Thoracic aorta (tissue), 2 donors: ENCODE measurements at places on chromosomes 12 and 14. TPM values are rescaled to one million over a fixed set of nuclear protein-coding genes. Genes with fewer than 3 reads are reported as not detected.

DNA sequence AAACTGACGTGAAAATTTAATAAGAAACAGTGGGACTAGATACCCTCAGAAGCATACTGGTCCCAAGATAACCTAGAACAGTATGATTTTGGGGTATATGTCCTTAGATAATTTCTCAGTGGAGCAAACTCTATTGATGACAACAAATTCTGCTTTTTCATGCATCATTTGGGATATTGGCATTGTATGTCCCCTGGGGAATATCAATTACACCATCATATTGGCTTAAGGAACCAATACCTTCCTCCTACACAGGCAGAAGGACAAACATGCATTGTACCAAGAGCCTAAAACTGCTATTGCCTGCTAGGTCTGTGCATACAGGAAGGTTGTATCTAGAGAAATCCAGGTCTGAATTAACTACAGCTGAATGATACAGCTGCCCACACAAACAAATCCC is 17.6 kb upstream of the CDH24 start:
- peaks cover 51% of the 10 kb centered on the region for H3K36me3 ChIP-seq
- DNase-seq = no peak
- no peak overlapping the region for H3K4me3 ChIP-seq
- H3K4me1 ChIP-seq = peaks cover 42% of the 10 kb centered on the region
- no peak overlapping the region for H3K27ac ChIP-seq

DNA sequence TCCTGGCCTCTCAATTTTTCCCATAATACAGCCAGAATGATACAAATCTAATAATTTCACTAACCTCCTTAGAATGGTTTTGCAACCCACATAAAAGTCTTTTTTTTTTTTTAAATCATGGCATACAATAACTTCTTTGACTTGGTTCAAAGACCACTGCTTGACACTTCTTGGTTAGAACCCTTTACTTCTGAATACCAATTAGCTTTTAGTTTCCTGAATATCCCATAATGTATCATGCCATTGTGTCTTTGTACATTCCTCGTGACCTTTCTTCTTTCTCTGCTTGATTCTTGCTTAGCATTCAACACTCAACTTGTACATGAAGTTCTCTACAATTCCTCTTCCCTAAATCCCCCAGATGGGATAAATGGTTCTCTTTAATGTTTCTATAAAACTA is 19.3 kb downstream of the KLHL28 start:
- H3K36me3 ChIP-seq = peaks cover 19% of the 10 kb centered on the region
- no peak overlapping the region for H3K27ac ChIP-seq
- H3K4me3 ChIP-seq = no peak overlapping the region
- no peaks in the 10 kb centered on the region for H3K27me3 ChIP-seq
- H3K4me1 ChIP-seq = no peaks in the 10 kb centered on the region

- DNase-seq = no peak
- no peaks in the 10 kb centered on the region for H3K4me1 ChIP-seq
- H3K36me3 ChIP-seq = no peaks in the 10 kb centered on the region
- H3K27me3 ChIP-seq = no peaks in the 10 kb centered on the region
- no peak overlapping the region for H3K27ac ChIP-seq
- H3K4me3 ChIP-seq = no peak overlapping the region
Measured at GRCh38 chr14:100988011-100988410, 84.5 kb upstream of the RTL1 start.

The DPPA3 gene
- total RNA-seq = not detected

The TMTC2 gene
- total RNA-seq = 2.8 TPM

The TRIM9 gene
- total RNA-seq = 2.1 TPM

DNA sequence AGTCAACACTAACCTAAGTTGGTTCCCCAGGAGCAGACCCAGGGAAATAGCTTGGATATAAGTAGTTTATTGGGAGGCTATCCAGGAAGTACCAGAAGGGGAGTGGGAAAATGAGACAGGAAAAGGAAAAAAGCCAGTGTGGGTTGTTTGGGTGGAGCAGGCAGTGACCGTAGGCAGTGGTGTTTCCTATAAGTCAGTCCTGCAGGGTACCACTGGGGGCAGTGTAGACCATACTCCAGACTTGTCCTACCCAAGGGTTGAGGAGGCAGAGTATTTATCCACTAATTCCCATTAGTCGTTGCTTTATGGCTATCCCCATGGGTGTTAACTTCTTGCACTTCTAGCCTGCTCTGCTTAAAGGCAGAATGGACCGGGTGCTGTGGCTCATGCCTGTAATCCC is 6.4 kb upstream of the CCDC60 start:
- DNase-seq = no peak
- H3K27ac ChIP-seq = peak overlapping the region; percentile 48
- no peaks in the 10 kb centered on the region for H3K36me3 ChIP-seq
- no peak overlapping the region for H3K4me3 ChIP-seq
- no peaks in the 10 kb centered on the region for H3K27me3 ChIP-seq

DNA sequence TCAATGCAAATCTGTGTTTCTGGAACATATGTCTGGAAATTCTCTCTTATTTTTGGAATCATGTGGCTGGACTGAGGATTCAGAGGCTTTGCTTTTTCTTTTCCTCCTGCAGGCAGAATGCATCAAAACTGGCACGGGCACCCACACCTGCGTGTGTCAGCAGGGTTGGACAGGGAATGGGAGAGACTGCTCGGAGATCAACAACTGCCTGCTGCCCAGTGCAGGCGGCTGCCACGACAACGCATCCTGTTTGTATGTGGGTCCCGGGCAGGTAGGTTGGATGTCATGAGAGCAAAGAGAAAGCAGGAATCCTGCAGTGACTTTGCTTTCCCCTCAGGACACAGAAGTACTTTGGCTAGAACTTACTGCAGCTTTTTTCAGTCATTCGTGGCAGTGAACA is 90.3 kb downstream of the STAB2 start:
- H3K4me1 ChIP-seq = no peaks in the 10 kb centered on the region
- H3K27me3 ChIP-seq = no peaks in the 10 kb centered on the region
- no peak overlapping the region for H3K4me3 ChIP-seq
- no peak overlapping the region for H3K27ac ChIP-seq
- no peak for DNase-seq

DNA sequence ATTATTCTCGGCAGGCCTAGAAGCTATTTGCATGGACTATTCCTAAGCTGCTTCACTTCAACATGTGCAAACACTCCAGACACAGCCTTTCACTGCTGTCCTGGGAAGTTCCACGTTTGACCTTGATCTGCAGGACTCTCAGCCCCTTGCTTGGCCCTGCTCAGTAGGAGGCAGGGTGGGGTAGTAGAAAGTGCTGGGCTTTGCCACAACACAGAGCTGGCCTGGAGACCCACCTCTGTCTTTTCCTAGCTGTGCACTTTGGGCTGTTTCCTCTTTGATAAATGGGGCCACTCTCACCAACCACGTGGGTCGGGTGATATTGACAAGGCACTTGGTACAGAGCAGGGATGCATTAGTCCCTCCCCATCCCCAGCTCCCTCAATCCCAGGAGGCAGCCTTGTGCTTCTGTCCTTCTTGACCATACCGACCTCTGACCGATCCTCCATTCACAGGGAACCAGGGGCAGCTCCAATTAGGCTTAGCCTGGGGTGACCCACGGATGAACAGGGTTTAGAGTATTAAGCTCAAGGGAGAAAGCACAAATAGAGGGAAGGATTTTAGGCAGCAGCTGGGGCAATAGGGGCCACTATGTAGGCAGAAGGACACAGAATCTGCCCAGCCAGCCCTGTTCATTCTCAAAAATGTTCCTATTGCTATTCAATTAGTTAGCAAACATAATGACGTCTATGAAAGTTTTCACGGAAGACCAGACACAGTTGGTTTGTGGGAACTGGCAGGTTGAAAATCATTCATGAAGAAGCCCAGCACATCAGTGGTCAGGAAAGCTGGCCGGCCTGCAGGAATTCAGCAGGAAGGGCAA is 63.3 kb downstream of the SYNE3 start:
- no peak overlapping the region for H3K27ac ChIP-seq
- peaks cover 45% of the 10 kb centered on the region for H3K36me3 ChIP-seq
- H3K27me3 ChIP-seq = no peaks in the 10 kb centered on the region
- no peak for DNase-seq
- H3K4me1 ChIP-seq = no peaks in the 10 kb centered on the region

DNA sequence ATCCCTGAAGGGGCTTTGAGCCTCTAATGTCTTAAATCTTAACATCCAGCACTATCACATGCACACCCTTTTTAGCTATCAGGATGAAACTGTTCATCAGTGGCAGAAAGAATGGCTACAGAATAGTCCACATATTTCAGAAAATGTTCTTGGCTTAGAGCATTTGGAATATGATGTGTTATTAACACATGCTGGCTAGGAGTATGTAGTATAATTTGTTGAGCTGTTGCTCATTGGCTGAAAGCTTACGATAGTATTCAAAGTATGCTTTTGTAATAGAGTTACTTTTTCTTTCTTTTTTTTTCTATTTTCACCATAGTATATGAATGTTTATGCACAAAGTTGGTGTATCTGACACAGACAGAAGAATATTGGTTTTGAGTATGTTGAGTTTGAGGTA is 55.1 kb downstream of the MNAT1 start:
- H3K36me3 ChIP-seq = no peaks in the 10 kb centered on the region
- H3K27me3 ChIP-seq = no peaks in the 10 kb centered on the region
- no peak for DNase-seq
- no peaks in the 10 kb centered on the region for H3K4me1 ChIP-seq
- no peak overlapping the region for H3K27ac ChIP-seq

- DNase-seq = no peak
- no peaks in the 10 kb centered on the region for H3K27me3 ChIP-seq
- H3K36me3 ChIP-seq = no peaks in the 10 kb centered on the region
Measured at GRCh38 chr12:39103552-39104165, 198.3 kb upstream of the CPNE8 start.

DNA sequence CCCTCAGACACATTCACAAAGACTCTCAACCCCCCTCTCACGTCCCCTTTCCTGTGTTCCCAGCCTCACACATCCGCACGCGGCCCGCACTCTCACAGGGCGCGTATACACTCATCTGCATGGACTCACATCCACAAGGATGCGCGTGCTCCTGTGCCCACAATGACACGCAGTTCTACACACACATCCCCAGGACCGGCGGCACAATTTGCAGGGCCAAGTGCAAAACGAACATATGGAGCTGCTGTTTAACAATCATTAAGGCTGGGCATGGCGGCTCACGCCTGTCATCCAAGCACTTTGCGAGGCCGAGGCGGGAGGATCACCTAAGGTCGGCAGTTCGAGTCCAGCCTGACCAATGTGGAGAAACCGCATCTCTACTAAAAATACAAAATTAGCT is 36.4 kb upstream of the EML1 start:
- H3K27ac ChIP-seq = no peak overlapping the region
- no peak for DNase-seq
- H3K4me3 ChIP-seq = no peak overlapping the region
- no peaks in the 10 kb centered on the region for H3K36me3 ChIP-seq
- H3K4me1 ChIP-seq = peaks cover 62% of the 10 kb centered on the region
- no peaks in the 10 kb centered on the region for H3K27me3 ChIP-seq

- no peaks in the 10 kb centered on the region for H3K4me1 ChIP-seq
- H3K36me3 ChIP-seq = no peaks in the 10 kb centered on the region
- H3K27ac ChIP-seq = no peak overlapping the region
- no peak overlapping the region for H3K4me3 ChIP-seq
Measured at GRCh38 chr14:101115652-101116051, 212.1 kb upstream of the RTL1 start.

- H3K27ac ChIP-seq = no peak overlapping the region
- H3K27me3 ChIP-seq = no peaks in the 10 kb centered on the region
Measured at GRCh38 chr12:125089083-125089482, 23.8 kb downstream of the AACS start.

GRCh38 chr12:79645235-79645630 is 45.5 kb downstream of the PAWR start:
- H3K27me3 ChIP-seq = no peaks in the 10 kb centered on the region
- no peak for DNase-seq
- H3K36me3 ChIP-seq = no peaks in the 10 kb centered on the region
- no peak overlapping the region for H3K27ac ChIP-seq
- H3K4me1 ChIP-seq = peaks cover 4% of the 10 kb centered on the region

DNA sequence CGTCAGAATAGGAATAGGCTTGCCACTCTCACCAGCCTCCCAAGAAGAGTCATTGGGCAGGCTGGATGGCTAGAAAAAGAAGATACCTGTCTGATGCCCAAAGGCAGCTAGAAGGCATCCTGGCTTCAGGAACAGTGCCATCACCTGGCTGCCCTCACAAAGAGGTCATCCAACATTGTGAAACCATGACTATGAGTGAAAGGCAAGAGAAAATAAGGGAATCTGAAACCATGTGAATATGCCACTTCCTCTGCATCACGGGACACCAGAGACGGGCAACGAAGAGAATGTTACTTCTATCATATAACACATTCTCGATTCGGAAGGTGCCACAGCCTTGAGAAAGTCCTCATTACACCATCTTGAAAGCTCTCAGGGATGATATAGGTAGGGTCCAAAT is 182.0 kb downstream of the DAD1 start:
- no peak overlapping the region for H3K4me3 ChIP-seq
- H3K27me3 ChIP-seq = no peaks in the 10 kb centered on the region
- no peak overlapping the region for H3K27ac ChIP-seq
- no peaks in the 10 kb centered on the region for H3K4me1 ChIP-seq
- DNase-seq = no peak

The COL2A1 gene
- total RNA-seq = 0.14 TPM

DNA sequence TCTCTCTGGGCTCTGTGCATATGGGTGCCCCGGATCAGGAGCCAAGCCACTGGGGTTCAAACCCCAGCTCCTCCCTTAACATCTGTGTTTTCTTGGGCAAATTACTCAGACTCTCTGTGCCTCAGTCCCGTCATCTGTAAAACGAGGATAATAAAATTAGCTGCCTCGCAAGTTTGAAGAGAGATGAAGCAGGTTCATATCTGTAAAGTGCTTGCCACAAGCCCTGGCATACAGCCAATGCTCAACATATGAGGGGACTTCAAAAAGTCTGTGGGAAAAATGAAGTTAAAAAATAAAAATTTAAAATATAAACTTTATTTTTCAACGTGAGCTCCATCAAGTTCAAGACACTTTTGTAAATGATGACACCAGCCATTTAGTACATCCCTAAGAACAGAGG is 276.7 kb downstream of the FOXN3 start:
- no peak overlapping the region for H3K4me3 ChIP-seq
- no peak overlapping the region for H3K27ac ChIP-seq
- no peak for DNase-seq
- no peaks in the 10 kb centered on the region for H3K27me3 ChIP-seq

The PRR4 gene
- total RNA-seq = 22.7 TPM

The KSR2 gene
- total RNA-seq = not detected

- peaks cover 9% of the 10 kb centered on the region for H3K4me1 ChIP-seq
- no peaks in the 10 kb centered on the region for H3K36me3 ChIP-seq
- DNase-seq = no peak
- H3K27ac ChIP-seq = no peak overlapping the region
- H3K27me3 ChIP-seq = no peaks in the 10 kb centered on the region
Measured at GRCh38 chr14:100187247-100187833, 27.9 kb upstream of the DEGS2 start.

GRCh38 chr14:28820677-28821076 is 54.1 kb downstream of the FOXG1 start:
- H3K4me1 ChIP-seq = no peaks in the 10 kb centered on the region
- no peak overlapping the region for H3K27ac ChIP-seq
- no peak overlapping the region for H3K4me3 ChIP-seq
- DNase-seq = no peak
- no peaks in the 10 kb centered on the region for H3K36me3 ChIP-seq

- no peaks in the 10 kb centered on the region for H3K36me3 ChIP-seq
- H3K4me1 ChIP-seq = peaks cover 10% of the 10 kb centered on the region
- DNase-seq = no peak
- H3K27me3 ChIP-seq = no peaks in the 10 kb centered on the region
- no peak overlapping the region for H3K27ac ChIP-seq
Measured at GRCh38 chr12:91778091-91778832, 367.4 kb downstream of the BTG1 start.

GRCh38 chr14:72634691-72635616 is 258.9 kb downstream of the DPF3 start:
- no peaks in the 10 kb centered on the region for H3K27me3 ChIP-seq
- no peaks in the 10 kb centered on the region for H3K4me1 ChIP-seq
- no peaks in the 10 kb centered on the region for H3K36me3 ChIP-seq
- no peak for DNase-seq
